Cortex of kidney (tissue), 1 donor: ENCODE measurements at places on chromosomes 5 and 9.

GRCh38 chr5:23825196-23825595 is 317.8 kb downstream of the PRDM9 start:
- no peak for DNase-seq

DNA sequence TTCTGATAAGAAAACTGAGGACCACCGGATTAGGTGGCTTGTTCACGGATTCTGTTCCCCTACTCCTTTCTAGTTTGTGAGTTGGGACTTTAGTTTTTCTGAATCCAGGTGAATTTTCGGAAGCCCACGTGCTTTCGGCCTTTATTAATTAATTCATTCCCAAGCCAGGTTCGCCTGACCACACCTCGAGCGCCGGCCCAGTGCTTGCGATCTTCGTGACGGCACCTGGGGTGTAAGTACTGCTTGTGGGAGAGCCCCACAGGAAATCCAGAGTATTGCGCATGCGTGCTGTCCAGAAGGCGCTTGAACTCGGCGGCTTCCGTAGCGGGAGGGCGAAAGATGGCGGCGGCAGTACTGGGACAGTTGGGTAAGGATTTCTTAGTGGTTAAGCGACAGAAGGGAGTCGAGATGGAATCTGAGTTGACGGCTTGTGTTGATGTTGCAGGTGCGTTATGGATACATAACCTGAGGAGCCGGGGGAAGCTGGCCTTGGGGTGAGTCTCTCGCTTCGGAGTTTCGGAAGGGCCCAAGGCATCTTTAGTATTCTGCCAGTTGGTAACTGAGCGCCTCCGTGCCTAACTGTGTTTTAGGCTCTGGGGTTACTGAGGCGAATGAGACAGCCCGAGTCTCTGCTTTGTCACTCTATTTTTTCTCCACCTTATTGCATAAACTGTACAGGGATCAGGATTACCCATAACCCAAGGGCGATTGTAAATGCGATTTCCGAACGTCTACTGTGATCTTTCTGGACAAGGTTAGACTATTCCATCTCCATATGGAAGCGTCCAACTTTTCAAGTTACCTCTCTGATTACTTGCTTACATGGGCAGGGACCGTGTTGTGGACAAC is at the start of gene MRPL22:
Gene MRPL22, plus strand, starts transcription at position 302 of the 849 bp plus-strand sequence. Its CDS starts 38 bp downstream, at position 340.
- no peak for DNase-seq

- DNase-seq, result no peak
Observed at GRCh38 chr5:44774279-44774880, 34.4 kb upstream of the MRPS30 start.

DNA sequence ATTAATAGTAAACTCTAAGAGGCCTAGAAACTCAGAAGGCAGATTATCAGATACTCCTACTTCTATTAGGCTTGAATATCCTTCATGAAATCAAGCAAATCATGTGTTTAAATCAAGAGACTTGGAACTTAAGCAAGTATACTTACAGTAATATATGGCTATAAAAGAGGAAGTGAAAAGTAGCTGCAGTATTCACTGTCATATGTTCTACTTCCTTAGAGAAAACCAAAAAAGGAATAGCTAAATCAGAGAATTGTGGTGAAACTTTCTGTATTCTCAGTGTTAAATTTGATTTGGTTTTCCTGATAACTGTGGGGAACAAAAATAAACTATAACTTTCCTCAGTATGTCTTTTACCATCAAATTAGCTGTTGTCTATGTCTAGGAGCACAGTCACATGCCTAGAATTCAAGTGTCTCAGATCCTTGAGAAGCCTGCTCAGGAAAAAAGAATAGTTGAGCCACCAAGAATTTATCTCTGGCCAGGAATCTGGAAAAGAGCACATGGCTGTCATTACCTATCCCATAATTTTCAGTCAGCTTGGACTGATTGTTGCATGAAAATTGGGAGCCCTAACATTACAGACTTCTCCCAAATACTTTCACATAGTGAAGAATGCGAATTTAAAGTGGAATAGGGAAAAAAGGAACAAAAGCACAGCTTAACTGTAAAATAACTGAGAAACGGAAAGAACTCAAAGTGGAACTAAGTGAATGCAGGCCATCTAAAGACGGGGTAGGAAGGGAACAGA is 1.7 kb downstream of the FKBP15 start:
- no peak for DNase-seq

DNA sequence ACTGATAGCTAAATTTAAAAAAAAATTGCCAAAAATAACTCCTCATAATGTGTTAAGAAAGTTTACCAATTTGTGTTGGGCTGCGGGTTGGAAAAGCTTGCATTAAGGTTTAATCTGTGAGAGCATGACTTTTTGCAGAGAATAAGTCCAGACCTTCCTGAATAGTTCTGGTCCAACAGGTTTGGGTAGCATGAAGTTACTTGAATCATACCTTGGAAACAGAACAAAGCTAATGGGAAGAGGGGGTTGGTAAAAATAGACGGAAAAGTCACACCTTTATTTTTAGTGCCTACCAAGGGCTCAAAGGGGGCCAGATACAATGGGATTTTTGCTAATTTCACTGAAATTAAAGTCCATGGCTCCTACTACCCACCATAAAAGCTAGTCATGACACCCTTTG is 17.1 kb upstream of the MATR3 start:
- no peak for DNase-seq

DNA sequence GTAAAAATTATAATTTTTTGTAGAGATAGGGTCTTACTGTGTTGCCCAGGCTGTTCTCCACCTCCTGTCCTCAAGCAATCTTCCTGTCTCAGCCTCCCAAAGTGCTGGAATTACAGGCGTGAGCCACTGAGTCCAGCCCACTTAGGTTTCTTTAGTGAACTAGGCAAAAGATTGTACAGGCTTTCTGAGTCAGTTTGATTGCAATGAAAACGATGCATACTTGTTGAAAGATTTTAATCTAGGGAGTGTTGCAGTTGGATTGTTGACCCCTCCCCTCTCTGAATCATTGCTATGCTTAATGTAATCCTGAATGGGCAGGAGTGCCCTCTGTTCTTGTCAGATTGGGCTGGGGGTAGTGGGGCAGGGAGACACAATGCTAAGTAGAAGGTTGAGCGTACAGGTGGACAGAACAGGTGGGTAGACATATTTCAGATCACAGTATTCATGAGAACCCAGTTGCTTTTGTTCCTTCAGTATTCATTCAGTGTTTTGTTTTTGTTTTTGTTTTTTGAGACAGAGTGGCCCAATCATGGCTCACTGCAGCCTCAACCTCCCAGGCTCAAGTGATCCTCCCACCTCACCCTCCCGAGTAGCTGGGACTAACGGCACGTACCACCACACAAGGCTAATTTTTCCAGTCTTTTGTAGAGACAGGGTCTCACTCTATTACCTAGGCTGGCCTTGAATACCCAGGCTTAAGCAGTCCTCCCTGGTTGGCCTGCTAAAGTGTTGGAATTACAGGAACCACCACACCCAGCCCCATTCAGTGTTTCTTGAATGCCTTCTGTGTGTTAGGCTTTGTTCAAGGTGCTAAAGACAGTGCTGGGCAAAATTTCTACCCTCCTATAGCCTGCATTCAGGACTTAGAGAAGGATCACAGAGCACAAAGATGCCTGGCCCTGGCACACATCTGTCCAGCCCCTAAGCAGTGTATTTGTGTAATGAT is 70.1 kb downstream of the KIAA1958 start:
- no peak for DNase-seq

- DNase-seq, result no peak
Observed at GRCh38 chr5:154221371-154221896, 30.9 kb downstream of the GALNT10 start.

DNA sequence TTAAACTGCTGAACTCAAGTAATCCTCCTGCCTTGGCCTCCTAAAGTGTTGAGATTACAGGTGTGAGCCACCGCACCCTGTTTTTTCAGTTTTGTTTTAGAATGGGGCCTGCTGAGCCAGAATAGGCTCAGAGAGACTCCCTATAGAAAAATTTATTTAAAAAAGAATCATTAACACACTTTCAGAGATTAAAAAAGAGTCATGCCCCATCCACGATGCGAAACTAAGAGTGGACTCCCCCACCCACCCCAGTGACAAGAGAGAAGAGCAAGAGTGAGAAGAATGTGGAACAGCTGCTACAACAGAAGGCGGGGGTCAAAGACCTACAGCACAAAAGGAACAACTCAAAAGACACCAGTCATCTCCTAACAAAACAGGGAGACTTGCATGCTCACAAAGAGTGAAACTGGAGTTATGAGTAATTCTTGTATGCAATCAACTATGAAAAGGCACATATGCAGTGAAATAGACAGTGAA is 47.2 kb downstream of the GLDC start:
- no peak for DNase-seq

DNA sequence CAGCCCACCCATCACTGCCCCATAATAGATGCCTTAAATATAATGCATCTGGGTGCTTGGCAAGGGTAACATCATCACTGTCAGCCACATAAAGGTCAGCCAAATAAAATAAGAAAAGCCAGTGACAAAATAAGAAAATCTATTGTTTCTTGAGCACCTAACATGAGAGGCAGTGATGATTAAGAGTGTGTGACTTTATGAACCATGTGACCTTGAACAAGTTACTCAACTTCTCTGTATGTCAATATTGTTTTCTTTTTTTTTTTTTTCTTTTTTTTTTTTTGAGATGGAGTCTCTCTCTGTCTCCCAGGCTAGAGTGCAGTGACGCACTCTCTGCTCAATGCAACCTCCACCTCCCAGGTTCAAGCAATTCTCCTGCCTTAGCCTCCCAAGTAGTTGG is 98.7 kb downstream of the CDK5RAP2 start:
- no peak for DNase-seq

- DNase-seq, result no peak
Observed at GRCh38 chr5:81800797-81801196, 49.9 kb upstream of the SSBP2 start.

DNA sequence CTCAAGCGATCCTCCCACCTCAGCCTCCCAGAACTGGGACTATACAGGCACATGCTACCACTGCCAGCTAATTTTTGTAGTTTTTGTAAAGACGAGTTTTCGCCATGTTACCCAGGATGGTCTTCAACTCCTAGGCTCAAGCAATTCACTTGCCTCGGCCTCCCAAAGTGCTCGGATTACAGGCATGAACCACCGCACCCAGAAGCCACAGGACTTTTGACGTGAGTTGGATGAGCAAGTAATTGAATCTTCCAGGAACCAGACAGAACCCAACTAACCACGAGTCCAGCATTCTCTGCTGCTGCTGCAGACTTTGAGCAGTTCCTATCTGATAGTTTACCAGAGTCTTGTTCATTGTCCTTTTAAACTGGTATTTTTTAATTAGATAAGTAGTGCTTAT is 9.6 kb upstream of the ATP6V0E1 start:
- no peak for DNase-seq

DNA sequence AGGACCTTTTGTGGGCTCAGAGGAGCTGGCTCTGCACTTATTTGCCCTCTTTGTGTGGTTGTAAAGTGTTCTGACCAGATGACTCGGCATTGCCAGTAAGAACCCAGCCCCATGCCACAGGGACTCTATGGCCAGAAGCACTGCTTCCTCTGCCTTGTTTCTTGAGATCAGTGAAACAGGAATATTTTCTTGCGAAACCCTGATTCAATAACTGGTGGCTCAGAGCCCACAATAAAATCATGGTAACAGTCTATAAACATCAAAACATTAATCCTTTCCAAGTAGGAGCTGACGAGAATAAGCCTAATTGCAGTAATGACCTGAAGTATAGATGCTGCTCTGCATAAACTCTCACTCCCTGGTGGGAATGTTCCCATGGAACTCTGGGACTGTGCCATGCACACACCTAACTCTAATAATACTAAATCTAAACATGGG is 344.3 kb downstream of the ZNF608 start:
- no peak for DNase-seq

DNA sequence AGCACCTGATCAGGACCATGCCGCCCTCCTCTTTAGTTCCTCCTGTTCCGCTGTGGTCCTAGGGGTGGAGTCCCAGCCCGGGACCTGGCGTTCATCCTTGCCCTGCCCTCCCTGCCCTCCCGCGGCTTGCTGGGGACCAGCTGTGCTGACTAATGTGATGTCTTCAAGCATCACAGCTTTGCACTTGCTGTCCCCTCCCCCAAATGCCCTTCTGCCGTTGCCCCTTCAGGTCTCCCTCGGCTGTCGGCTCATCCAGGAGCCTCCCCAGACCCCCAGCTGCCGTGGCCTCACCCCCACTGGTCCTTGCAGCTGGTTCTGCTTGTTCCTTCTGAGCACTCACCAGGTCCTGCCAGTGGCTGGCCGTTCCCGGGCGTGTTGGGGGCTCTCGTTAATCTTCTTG is 19.9 kb downstream of the RXRA start:
- no peak for DNase-seq

GRCh38 chr5:68266457-68266856 is 50.9 kb downstream of the PIK3R1 start:
- no peak for DNase-seq

DNA sequence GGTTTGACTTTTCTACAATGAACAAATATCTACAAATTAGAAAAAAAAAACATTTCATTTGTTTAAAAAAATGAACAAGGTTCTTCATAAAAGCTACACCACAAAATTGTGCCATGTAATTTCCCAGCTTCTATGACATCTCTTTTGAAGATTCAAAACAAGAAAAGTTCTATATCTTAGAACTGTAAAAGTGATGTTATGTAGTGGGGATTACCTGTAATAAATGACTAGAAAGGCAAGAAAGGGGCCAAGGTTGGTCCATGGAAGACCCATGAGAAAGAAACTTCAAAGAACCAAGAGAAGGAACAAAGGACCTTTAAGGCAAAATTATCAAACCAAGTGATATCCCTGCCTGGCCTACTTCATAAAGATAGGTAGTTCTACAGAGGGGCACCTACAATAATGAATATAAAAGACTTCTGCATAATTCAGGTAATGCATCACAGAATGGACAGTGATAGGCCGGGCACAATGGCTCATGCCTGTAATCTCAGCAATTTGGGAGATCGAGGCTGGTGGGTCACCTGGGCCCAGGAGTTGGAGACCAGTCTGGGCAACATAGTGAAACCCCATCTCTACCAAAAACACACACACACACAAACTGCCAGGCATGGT is 7.6 kb downstream of the MLLT3 start:
- no peak for DNase-seq

DNA sequence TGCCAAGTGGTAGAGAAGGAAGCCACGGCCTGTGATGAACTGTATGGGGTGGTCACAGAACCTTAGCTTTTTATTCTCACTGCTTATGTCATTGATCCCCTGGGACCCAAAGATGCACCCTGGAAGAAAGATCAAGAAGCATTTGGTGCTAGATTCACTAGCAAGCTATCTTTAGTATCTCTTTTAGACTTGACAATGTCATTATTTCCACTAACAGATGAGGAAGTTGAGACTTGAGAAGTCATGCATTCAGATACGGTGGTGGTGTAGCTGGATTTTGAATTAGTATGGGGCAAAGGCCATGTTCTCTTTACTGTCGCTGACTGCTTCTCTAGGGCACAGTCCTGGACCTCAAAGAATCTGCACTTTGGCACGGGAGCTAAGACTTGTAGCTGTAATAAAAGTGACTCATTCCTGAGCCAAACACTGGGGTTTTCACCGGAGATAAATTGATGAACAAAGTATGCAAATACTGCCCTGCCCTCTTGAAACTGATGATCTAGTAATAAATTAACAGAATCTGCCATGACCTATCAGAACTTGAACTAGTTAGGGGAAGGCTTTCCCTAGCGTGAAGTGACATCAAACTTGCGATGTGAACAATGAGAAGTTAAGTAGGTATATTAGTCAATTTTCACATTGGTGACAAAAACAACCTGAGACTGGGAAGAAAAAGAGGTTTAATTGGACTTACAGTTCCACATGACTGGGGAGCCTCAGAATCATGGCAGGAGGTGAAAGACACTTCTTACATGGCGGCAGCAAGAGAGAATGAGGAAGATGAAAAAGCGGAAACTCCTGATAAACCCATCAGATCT is 5.4 kb downstream of the GDA start:
- no peak for DNase-seq

GRCh38 chr5:179559284-179560252 is 9.2 kb downstream of the RUFY1 start:
- DNase-seq, result peak; percentile 43
